ENCODE measurements at places on chromosomes 7 and 10.

GRCh38 chr7:117012284-117012683 is 59.0 kb downstream of the ST7 start:
- DNase-seq: no peak

GRCh38 chr7:103474956-103475355 is 28.9 kb upstream of the SLC26A5 start:
- no peak for DNase-seq

DNA sequence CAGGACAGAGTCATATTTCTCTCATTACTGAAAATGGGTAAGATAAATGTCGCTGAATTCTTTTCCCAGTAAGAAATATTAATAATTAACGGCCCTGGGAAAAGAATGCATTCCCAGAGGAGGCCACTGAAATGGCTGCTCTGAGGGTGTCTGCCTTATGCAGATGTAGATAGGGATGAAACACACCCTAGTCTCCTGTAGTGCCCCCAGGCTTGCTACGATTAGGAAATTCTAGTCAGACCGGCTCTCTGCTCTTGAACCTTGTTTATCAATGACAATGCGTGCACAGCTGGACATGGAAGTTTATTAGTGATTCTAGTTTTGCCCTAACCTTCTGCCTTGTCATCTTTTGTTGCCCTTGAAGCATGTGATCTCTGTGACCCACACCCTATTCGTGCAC is 291.1 kb downstream of the ZNF248 start:
- DNase-seq: no peak

DNA sequence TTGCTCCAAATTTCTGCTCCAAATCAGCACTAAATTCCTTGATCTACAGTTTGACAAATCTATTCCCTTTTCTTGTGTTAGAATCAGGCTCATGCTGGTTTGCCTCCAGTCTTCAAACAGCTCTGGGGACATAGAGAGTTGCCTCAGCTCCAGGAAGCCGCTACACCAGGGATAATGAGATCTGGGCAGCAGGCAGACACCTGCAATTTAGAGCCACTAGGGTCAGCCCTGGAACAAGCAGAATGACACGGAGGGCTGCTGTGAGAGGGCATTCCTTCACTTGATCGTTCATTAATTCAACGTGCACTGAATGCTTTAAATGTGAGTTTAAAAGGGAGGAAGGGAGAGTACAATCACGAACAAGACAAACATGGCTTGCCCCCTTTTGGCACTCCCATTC is 3.7 kb upstream of the ELMO1 start:
- DNase-seq: no peak

GRCh38 chr7:112022128-112022527 is 184.1 kb downstream of the DOCK4 start:
- DNase-seq: no peak

DNA sequence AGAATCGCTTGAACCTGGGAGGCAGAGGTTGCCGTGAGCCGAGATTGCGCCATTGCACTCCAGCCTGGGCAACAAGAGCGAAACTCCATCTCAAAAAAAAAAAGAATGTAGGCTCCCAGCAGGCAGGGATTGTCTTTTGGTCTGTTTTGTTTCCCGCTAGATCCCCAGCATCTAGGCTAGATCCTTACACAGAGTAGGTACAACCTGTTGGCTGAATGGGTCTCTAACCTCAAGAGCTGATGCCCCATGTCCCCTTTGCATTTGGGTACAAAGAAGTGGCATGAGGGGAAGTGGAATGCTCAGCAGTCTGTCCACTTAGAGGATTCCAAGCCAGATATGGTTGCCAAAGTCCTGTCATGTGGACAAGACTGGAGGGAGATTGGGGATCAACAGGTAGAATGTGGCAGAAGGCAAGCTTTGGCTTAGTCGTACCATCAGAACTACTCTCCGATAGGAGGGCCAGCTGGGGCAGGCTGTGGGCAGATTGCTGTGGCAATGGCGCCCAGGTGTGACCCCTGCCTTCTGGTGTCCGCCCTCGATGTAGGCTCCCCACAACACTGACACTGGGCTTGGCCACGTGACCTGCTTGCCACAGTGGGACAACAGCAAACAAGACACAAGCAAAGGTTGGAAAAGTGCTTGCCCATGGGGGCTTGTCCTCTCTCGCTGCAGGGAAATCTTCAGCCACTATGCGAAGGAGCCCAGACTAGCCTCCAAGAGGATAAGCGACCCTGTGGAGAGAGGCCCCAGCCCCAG is 21.4 kb downstream of the LEP start:
- DNase-seq: no peak

Data from stimulated activated CD8-positive, alpha-beta memory T cell treated with anti-CD3 and anti-CD28 coated beads, Interleukin-4, amount 100 ng/mL, for 24 hours (primary cell).